Activated T-cell treated with anti-CD3 and anti-CD28 coated beads for 1 hour (primary cell): ENCODE measurements at places on chromosomes 7 and 10.

- no peak for DNase-seq
Observed at GRCh38 chr10:67815571-67816059, 22.4 kb downstream of the DNAJC12 start.

DNA sequence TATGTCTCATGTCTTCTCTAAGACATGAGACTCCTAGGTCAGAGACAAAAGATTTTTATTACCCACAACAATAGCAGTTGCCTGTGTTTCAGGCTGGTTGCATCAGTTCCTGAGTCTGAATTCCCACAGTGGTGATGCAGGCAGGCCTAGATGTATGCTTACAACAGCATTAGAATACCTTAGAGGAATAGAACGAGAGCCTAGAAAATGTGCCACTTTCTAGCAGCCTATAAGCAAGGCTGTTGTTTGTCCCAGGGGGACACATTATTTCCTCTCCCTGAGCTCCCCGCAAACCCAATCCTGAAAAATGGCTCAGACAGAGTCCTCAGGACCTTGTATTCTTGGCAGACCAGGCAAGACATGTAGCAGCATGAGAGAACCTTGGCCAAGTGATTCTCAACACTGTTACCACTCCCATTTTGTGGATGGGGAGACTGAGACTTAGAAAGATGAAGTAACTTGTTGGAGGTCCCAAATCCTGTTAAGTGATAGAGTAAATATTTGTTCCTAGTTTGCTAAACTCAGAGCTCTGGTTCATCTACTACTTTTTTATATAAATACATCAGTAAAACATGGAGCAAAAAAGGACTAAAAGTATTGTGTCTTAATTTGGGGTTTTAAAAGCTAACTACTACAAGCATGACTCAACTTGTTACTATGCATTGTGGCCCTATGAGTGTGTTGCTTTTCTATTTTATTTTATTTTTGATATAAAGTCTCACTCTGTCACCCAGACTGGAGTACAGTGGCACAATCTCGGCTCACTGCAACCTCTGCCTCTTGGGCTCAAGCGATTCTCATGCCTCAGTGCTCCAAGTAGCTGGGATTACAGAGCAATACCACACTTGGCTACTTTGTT lies 14.2 kb downstream of the VTI1A start:
- DNase-seq = no peak

DNA sequence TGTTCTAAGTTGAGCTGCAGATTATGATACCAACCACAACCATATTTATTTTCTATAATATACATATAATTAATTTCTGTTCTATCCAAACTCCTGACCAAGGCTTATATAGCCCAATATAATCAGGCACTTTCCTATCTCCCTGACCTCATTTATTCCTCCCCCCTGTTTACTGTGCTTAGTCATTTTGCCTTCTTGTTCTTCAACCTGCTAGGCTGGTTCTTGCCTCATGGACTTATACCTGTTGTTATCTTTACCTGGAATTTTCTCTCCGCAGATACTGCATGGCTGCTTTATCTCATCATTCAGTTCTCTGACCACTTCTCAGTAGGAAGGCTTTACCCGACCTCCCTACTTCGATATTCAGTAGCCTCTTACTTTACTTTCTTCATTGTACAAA lies 24.9 kb upstream of the FAM3C start:
- no peak for DNase-seq

- no peak for DNase-seq
Observed at GRCh38 chr10:101814466-101815071, 3.7 kb downstream of the OGA start.
